ENCODE measurements at places on chromosomes 16 and 17. TPM values are rescaled to one million over a fixed set of nuclear protein-coding genes. Genes with fewer than 3 reads are reported as not detected.

DNA sequence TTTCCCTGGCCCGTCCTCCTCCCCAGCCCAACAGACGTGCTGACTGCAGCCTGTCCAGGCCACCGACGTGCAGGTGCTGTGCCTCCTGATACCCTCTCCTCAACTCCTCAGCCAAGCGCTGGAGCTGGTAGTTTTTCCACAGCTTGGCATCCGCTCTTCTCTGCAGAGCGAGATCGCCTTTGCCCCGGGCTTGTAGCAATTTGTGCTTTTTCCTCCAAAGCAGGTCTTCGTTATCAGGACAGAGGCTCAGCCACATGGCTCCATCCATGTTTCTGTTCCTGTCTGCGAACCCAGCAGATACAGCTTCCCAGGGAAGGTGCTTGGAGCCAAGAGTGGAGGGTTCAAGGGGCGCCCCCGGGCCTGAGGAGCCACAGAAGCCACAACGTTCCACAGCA, 10.9 kb downstream of the CEP295NL start:
- no peak overlapping the region for H3K4me3 ChIP-seq
- H3K27ac ChIP-seq: peak overlapping the region; percentile 15
- H3K4me1 ChIP-seq: peaks cover 4% of the 10 kb centered on the region

DNA sequence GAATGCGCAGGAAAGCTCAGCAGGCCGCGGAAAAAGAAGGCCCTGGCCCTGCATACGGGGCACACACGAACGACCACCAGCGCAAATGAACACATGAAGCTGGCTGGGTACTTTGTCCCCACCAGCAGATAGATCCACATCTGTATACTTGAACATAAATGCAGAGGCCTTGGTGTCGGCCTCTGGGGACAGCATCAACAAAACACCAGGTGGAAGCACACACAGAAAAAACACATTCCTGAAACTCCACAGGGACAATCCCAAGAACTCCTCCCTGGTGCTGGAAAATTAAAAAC, 606 bp upstream of the ZBTB4 start:
- peak overlapping the region; percentile 100 for H3K27ac ChIP-seq
- peaks cover 22% of the 10 kb centered on the region for H3K4me1 ChIP-seq
- no peaks in the 10 kb centered on the region for H3K36me3 ChIP-seq
- no peak for DNase-seq
- H3K27me3 ChIP-seq: no peaks in the 10 kb centered on the region

GRCh38 chr17:37124821-37125173, 176.0 kb downstream of the AATF start:
- H3K4me3 ChIP-seq: no peak overlapping the region
- H3K27me3 ChIP-seq: no peaks in the 10 kb centered on the region
- no peaks in the 10 kb centered on the region for H3K36me3 ChIP-seq

GRCh38 chr17:38894276-38894675, 24.4 kb downstream of the LASP1 start:
- peaks cover 21% of the 10 kb centered on the region for H3K4me1 ChIP-seq
- H3K27ac ChIP-seq: peak overlapping the region; percentile 64
- no peak for DNase-seq
- no peak overlapping the region for H3K4me3 ChIP-seq
- no peaks in the 10 kb centered on the region for H3K27me3 ChIP-seq

- DNase-seq: no peak
- H3K36me3 ChIP-seq: no peaks in the 10 kb centered on the region
- peaks cover 49% of the 10 kb centered on the region for H3K27me3 ChIP-seq
These were observed 78.3 kb upstream of the LHX1 start for GRCh38 chr17:36859003-36859300.

DNA sequence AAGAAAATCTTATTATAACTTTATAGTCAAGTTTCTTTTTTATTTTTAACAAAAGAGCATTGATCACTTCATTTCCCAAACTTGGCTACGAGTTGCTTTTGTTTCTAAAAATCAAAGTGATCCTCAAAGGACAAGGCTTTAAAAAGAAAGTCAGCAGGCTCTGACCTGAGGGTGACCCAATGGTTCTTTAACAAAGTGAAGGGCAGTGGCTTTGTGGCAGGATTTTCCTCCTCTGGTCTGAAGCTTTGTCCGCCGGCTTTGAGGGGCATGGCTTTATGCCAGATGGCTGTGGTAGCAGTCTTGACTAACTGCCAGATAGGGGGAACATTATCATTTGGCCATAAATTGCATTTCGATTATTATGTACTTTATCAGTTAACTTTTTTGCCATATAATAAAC, 28.5 kb downstream of the IQCK start:
- H3K27ac ChIP-seq: peak overlapping the region; percentile 48
- no peaks in the 10 kb centered on the region for H3K27me3 ChIP-seq
- H3K36me3 ChIP-seq: no peaks in the 10 kb centered on the region
- DNase-seq: no peak

GRCh38 chr16:48117217-48118105, 38.3 kb downstream of the ABCC12 start:
- no peaks in the 10 kb centered on the region for H3K4me1 ChIP-seq
- no peak overlapping the region for H3K4me3 ChIP-seq
- DNase-seq: no peak
- H3K27ac ChIP-seq: no peak overlapping the region
- H3K36me3 ChIP-seq: no peaks in the 10 kb centered on the region

DNA sequence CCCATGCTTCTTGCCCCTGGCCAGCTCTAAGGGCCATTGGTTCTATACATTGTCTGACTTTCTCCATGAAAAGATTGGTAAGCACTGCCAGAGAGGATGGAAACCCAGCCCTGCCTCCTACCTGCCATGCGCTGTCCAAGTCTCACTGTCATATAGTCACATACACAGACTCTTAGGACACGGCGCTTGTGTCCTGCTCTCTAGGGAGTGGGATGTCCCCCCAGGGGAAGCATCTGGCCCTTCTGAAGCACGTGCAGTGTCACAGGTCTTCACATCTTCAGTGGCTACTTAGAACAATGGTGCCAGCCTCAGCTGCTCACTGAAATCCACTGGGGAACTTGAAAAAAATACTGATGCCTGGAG, 38.7 kb downstream of the MYO18A start:
- no peaks in the 10 kb centered on the region for H3K4me1 ChIP-seq
- no peaks in the 10 kb centered on the region for H3K27me3 ChIP-seq
- no peaks in the 10 kb centered on the region for H3K36me3 ChIP-seq
- no peak for DNase-seq

- no peak overlapping the region for H3K4me3 ChIP-seq
- no peaks in the 10 kb centered on the region for H3K36me3 ChIP-seq
- H3K27me3 ChIP-seq: no peaks in the 10 kb centered on the region
- peak; percentile 67 for DNase-seq
- H3K4me1 ChIP-seq: peaks cover 12% of the 10 kb centered on the region
These were observed 27.8 kb downstream of the TK2 start for GRCh38 chr16:66521951-66522771.

GRCh38 chr17:17766077-17766743, 70.6 kb downstream of the SREBF1 start:
- H3K27ac ChIP-seq: no peak overlapping the region
- DNase-seq: no peak
- H3K4me1 ChIP-seq: peaks cover 7% of the 10 kb centered on the region
- H3K27me3 ChIP-seq: no peaks in the 10 kb centered on the region
- H3K36me3 ChIP-seq: no peaks in the 10 kb centered on the region

GRCh38 chr16:83887080-83887479, 11.8 kb upstream of the MLYCD start:
- no peak for DNase-seq
- no peaks in the 10 kb centered on the region for H3K36me3 ChIP-seq
- H3K4me1 ChIP-seq: no peaks in the 10 kb centered on the region
- no peaks in the 10 kb centered on the region for H3K27me3 ChIP-seq
- no peak overlapping the region for H3K27ac ChIP-seq
- H3K4me3 ChIP-seq: no peak overlapping the region

DNA sequence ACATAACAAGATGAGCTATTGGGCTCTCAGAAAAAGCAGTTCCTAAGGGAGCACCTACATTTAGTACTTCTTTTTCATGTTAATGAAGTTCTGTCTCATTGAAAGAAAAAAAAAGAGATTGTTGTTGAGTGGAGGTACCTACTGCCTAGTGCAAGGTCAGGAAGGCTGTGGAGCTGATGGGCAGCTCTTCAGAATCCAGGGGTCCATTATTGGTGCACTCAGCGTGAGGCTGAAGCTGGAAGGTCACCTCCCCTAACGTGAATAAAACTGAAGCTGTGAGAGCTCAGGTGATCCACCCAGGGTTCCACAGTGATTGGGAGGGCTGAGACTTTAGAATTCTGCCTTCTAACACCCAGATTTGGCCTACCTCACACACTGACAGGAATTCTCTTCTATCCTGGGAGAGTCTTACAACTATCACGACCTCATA, 153.9 kb upstream of the TBX2 start:
- no peaks in the 10 kb centered on the region for H3K36me3 ChIP-seq
- no peaks in the 10 kb centered on the region for H3K4me1 ChIP-seq
- DNase-seq: no peak
- no peak overlapping the region for H3K27ac ChIP-seq

PERCC1 gene
- not detected for total RNA-seq

SLC7A5 gene
- 7.3 TPM for total RNA-seq

TP53TG3C gene
- total RNA-seq: not detected

TBC1D28 gene
- not detected for total RNA-seq

CTRB1 gene
- total RNA-seq: not detected

Measured in breast epithelium (tissue), 4 donors.